NB4 (cell line): ENCODE measurements at places on chromosomes 1 and 21.

GRCh38 chr1:233019778-233020325 is 69.4 kb downstream of the NTPCR start:
- no peak for DNase-seq

- no peak for DNase-seq
Measured at GRCh38 chr1:21121764-21122471, 54.8 kb downstream of the EIF4G3 start.

GRCh38 chr1:6180268-6180706 is at the start of gene CHD5:
Gene CHD5, minus strand, starts transcription at chr1:6180321. Its CDS starts 298 bp downstream, at chr1:6180023.
- DNase-seq = no peak

DNA sequence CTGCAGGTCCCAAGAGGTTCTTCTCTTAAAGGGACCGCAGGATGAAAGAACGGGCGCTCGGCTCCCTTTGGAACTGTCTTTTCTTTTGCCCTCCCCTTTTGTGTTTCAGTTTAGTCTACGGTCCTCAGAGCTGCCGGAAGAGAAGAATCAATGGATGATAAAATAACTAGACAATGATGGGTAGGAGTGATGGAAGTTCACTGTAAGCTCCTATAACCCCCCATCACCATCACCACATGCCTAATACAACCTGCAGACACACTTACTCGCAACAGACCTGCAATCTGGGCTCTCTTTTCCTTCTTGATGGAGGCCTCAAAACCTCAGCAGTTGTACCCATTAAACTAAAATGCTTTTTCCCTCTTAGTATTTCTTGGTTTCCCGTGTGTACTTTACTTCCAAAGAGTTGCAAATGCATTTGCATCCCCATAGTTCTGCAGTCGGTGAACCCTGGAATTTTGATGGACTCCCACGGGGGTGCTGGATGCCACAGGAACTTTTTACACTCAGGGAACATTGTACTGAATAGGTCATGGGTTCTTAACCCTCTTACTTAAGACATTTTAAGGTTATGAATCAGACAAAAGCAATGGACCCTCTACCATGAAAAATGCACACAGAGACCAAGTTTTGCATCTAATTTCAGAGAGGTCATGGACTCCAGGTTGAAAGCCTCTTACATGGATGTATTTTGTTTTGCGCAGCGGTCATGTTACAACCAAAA is 633 bp upstream of the RFX5 start:
- no peak for DNase-seq
